GM10248 (cell line): ENCODE measurements at places on chromosomes 2 and 18.

DNA sequence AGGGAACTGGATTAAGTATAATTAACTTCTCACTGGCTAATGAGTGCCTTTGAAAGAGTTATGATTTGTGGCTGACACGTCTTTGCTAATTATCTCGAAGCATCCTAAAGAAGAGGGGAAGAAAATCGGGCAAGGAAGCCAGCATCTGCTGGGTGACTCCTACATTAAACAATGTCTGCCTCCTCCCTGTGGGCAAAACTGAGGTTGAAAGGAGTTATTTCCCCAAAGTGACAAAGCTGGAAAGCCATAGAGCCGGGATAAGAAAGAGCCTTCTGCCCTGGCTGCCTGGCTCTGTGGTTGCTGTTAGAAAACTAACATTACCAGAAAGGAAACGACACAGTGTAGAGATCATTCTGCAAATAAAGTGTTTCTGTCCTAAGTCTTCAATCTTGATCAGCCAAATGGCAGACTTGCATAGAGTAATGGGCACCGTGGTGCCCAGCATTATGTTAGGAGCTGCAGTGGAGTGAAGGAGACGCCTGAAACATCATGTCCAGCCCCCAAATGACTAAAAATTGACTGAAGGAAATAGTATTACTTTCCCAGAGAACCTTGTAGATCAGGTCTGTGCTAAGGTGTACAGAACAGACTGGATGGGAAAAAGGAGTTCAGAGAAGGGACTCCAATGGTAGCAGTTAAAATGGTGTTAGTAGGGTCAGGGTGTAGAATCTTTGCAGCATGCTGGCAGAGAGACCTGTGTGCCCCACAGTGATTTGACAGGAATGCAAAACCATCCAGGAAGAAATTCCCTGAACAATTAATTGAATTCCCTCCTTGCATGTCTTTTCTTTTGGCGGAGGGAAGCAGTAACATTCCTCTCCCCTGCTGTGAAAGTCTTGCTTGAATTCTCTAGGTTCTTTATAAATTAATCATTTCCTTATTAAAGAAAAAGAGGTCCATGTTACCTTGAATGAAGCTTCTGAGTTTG lies 44.4 kb downstream of the ALPK2 start:
- no peak for DNase-seq

DNA sequence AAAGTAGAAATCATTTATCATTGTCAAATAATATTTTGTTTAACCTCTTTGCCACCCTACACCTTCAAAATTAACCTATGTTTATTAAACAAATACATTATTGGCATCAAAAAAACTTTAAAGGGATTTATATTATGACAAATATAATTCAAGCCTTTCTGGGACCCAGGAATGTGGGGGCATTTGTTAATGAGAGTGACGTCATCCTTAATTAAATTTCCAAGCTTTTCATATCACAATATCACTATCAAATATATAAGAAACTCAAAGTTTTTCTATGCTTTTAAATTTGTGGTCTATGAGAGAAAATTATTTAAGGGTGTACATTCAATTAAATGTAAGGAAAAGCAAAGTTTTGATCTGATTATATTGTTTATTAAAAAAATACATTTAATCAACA lies 307.4 kb upstream of the POU3F3 start:
- no peak for DNase-seq

DNA sequence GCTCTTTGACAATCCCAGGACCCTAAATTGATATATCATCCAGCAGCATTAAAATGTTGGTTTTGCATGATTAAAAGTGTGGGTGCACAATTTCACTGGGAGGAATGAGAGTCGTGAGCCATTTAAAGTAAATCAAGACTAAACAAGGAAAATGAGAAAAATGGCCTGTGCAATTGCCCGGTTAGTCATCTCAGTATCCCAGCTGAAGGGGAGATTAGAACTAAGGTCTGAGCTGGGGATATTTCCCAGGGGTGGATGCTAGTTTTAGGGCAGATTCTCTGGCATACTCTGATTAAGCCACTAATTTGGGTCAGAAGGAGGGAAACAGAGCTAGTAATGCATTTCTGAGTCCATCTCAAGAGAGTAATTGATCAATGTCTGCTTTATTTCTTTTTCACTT lies 177.2 kb downstream of the EN1 start:
- DNase-seq = no peak

DNA sequence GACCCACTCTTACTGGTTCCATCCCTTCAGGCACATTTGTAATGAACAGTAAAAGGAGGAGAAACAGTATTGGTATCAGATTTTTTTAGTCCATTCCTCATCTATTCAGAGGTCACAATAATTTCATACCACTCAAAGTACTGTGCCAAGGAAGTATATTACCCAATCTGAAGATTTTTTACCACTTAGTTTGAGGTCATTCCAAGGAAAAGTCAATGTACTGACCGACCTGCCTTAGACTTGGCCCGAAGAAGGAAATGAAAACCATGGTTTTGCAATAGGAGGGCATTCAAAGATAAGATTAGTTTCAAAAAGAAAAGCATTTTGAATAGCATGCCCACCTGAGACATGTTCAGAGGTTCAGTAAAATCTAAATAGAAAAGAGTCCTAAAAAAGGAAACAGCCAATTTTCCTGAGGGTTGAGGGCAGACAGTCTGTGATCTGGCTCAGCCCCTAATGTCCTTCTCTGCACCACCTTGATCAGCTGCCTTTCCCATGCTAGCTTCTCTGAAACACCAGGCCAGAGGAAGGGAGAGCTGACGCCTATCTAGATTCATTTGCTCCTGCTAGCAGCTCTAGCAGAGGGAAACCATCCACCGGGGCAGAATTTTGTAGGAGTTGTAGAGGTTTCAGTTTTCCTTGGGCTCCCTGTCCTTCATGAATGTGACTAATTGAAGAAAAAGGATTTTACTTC lies 107.3 kb upstream of the FZD5 start:
- no peak for DNase-seq

DNA sequence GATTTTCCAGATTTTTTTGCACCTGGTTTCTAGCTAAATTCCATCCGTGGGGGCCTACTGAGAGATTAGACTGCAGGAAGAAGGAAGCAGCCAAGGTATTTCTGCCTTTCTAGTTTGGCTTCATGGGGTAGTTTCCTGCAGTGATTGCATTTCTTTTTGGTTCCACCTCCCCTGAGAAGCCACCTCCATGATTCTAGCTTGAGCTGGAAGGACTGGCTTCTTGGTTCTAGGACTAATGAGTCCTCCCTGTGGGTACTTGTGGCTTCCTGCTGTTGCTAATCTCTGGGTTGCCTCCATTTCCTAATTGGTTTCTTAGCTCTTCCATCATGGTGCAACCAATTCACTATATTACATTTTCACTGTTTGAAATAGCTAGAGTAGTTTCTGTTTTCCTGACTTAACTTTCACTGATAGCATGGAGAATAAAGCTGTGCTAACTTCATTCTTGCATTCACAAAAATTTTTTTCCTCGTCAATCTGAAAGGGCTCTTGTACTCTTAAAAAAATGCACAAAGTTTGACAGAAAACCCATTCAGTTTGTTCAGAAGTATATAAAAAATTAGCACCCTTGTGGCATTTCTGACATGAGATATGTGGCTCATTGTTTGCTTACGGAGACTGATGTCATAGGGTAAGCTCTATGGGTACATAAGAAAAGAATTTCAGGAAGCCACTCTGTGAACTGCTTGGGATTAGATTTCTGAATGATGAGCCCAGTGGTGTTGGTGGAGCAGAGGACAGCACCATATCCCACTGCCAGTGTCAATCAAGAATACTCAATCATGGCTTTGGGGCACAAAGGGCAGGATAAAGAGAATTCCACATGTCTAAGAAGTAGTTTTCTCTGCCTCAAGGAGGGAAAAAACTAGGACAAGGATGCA lies 242.8 kb upstream of the RBMS1 start:
- DNase-seq = no peak

- DNase-seq = no peak
Measured at GRCh38 chr2:98158305-98158704, 71.3 kb downstream of the VWA3B start.

GRCh38 chr2:68466361-68466777 lies 725 bp downstream of the FBXO48 start:
- DNase-seq = no peak

GRCh38 chr2:69272803-69273471 lies 114.1 kb downstream of the GFPT1 start:
- no peak for DNase-seq

- DNase-seq = no peak
Measured at GRCh38 chr2:172215172-172215935, 112.7 kb upstream of the DLX2 start.

- DNase-seq = no peak
Measured at GRCh38 chr18:40612356-40612755, 1342.7 kb upstream of the PIK3C3 start.

DNA sequence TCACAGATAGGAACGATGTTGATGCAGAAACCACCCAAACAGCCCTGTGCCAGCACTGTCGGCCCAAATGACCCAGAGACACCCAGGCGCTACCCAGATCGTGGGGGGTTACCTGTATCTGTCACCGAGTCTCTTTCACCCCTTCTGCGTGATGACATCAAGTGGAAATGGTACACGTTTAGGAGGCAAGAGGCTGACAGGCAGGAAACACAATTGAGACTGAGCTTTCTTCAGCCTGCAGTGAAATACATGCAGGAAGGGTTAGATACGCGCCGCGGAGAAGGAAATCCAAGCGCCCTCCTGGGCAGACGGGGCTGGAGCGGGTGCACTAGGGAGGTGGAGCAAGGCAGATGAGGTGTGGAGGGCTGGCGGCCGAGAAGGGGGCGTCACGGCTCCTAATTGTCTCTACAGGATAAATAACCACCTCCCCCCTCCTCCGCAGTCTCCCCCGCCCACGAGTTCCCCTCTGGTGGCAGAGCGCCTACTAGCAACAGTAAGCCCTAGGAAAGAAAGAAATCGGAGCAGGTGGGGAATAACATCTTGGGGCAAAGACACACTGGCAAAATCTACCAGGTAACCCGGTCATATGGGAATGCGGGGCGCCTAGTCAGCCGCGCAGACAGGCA lies at the start of gene RNF152:
TSS of gene RNF152 (minus strand) at position 325 of the 626 bp plus-strand sequence. CDS start 76,544 bp downstream, outside the sequence.
- DNase-seq = no peak

- no peak for DNase-seq
Measured at GRCh38 chr2:205245001-205245400, 437.3 kb upstream of the NRP2 start.

- DNase-seq = no peak
Measured at GRCh38 chr18:23049698-23050373, 85.4 kb upstream of the CABLES1 start.

GRCh38 chr18:59876310-59876626 lies 23.5 kb upstream of the PMAIP1 start:
- peak; percentile 58 for DNase-seq

DNA sequence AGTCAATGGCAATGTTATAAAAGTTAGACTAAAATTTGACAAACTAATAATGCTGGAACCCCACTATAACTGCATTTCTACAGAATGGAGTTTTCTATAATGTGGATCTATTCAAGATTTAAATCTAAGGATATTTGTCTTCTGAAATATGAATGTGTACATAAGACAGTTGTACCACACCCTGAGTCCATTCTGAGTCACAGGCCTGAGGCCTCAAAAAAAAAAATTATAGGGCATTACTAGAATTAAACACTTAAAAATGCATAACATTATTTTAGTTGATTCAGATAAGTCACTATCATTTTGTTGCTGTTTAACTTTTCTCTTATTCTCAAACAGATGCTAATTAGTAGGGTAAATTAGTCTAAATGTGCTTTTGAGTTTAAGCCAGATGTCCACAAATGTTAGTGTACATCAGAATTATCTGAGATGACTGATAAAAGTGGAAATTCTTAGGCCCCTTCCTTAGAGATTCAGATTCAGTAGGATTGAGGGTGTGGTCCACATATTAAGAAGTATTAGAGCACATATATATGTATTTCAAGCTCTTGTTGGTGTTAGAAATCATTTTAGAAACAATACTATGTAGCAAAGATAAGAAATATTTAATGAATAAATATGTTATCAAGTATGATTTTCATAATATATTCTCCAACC lies 42.4 kb upstream of the COL5A2 start:
- no peak for DNase-seq

DNA sequence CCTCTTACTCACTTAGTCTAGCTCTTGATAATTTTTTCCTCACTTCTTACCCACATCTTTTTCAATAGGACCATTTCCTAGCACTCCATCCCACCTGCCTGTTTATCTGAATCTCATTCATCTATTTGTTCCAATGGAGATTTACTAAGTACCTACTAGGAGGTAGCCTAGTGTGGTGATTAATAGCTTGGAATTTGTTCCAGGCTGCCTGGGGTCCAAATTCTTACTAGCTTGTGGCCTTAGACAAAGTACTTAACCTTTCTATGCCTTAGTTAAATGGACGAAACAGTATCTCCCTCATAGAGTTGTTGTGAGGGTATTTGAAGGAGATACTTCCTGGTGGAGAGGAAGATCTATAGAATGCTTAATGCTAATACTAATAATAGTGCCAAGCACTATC lies 42.9 kb upstream of the SERTAD2 start:
- DNase-seq = no peak
